Left kidney (tissue), 8 donors: ENCODE measurements at places on chromosomes 12 and 14. TPM values are rescaled to one million over a fixed set of nuclear protein-coding genes. Genes with fewer than 3 reads are reported as not detected.

- DNase-seq, result no peak
Observed at GRCh38 chr12:213527-213932, 427 bp downstream of the SLC6A12 start.

DNA sequence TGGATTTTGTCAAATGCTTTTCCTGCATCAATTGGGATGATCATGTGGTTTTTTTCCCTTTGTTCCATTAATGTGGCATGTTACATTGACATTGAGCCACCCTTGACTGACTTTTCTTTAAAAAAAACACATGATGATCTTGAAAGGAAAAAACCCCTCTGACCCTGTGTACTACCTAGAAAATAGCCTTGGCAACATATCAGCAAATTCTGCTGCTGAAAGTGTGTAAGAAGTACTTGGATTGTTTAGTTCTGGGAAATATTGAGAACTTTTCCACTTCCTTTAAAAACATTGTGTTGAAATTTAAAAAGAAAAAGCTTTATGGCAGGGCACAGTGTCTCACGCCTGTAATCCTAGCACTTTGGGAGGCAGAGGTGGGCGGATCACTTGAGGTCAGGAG lies 20.7 kb downstream of the ACACB start:
- no peak for DNase-seq

DNA sequence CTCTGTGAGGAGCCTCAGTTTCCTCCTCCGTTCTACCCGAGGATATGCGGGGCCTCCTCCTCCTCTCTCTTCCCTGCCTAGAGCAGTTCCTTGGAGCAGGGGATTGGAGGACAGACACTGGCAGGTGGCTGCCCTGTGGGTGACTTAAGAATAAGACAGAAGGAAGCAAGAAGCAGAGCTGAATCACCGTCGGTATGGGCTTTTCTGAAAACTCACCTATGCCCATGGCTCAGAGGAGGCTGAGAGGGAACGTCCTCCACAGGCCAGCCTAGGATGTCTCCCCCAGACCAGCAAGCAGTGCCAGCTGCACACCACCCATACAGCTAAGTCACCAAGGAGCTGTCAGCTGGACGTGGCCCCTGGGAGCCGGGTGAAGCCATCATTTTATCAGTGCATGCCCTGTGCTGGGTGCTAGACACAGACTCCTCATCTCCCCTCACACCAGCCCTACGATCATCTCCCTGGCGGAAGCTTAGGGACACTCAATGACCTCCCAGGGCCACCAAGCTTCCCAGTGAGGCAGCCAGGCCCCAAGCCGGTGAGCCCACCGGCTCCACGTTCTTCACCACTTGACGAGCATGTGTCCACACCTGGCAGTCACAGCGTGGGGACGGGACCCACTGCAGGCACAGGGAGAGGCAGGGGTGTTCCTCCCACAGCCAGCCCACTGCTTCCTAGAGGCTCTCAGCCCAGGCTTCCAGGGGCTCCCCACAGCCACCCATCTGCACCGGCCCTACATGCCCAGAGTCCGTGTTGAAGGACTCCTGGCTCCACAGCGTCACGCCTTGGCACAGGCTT lies 21.4 kb downstream of the ITPK1 start:
- no peak for DNase-seq

GRCh38 chr14:76591266-76591665 lies 170.0 kb upstream of the VASH1 start:
- peak; percentile 21 for DNase-seq

- no peak for DNase-seq
Observed at GRCh38 chr14:93984987-93985410, 8.6 kb upstream of the ASB2 start.

- DNase-seq, result no peak
Observed at GRCh38 chr14:59275668-59276067, 87.2 kb downstream of the DAAM1 start.

DNA sequence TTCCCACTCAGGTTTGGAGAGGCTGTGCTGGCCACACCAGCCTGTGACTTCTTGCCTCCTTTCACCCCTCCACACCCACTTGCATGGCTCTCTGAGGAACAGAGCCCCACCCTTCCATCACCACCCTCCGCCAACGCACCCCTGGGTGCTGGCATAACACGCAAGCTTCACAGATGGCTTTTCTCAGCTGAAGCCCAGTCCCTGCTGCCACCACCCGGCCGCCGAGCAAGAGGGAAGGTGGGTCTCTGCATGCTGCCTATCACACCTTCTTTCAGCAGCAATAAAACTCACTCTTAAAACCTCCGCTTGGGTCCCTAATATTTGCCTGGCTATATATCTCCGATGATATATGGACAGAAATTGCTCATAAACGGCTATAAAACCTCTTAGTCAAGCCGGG lies 41.6 kb downstream of the SMUG1 start:
- no peak for DNase-seq

Gene FAM90A1
- 3.8 TPM for polyA plus RNA-seq
